ENCODE measurements at places on chromosomes 5 and 9. TPM values are rescaled to one million over a fixed set of nuclear protein-coding genes. Genes with fewer than 3 reads are reported as not detected.

DNA sequence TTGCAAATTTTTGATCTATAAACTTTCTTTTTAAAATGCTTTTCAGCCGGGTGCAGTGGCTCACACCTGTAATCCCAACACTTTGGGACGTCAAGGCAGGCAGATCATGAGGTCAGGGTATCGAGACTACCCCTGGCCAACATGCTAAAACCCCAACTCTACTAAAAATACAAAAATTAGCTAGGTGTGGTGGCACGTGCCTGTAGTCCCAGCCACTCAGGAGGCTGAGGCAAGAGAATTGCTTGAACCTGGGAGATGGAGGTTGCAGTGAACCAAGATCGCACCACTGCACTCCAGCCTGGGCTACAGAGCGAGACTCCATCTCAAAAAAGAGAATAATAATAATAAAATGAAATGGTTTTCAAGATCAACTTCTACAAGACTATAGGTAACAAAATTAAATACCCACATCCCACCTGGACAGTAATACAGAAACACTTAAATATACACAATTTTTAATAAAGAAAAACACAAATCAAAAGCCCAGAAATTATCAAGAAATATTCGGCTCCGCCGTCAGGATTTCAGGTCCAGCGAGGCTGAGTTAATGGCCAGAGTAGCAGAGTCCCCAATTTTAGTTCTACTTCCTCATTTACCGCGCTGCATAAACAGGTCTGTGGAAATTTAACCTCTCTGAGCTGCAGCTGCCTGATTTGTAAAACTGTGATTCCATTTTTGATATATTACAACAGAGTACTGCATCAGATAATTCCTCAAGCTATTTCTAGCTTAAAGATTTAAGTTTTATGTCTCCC lies 4.0 kb downstream of the TUT7 start:
- no peak overlapping the region for H3K4me3 ChIP-seq
- no peak overlapping the region for H3K27ac ChIP-seq
- H3K27me3 ChIP-seq = no peaks in the 10 kb centered on the region
- H3K36me3 ChIP-seq = no peaks in the 10 kb centered on the region

DNA sequence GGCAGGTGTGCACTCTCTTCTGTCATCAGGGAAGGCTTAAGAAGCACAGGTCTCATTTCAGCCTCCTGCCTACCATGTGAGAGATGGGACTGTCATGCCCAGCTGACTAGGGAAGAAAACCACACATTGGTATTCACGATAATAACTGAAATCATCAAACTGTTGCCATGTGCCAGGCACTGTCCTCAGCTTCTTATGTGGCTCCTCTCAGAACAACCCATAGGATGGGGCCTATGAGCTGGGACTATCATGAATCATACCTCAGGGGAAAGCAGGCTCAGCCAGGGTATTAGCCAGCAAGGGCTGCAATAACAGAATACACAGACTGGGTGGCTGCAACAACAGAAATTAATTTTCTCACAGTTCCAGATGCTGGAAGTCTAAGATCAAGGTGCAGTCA lies 3.3 kb downstream of the AFAP1L1 start:
- H3K27me3 ChIP-seq = no peaks in the 10 kb centered on the region
- no peaks in the 10 kb centered on the region for H3K36me3 ChIP-seq
- peaks cover 19% of the 10 kb centered on the region for H3K4me1 ChIP-seq
- H3K27ac ChIP-seq = no peak overlapping the region
- H3K4me3 ChIP-seq = no peak overlapping the region

The SAXO1 gene
- total RNA-seq = not detected

DNA sequence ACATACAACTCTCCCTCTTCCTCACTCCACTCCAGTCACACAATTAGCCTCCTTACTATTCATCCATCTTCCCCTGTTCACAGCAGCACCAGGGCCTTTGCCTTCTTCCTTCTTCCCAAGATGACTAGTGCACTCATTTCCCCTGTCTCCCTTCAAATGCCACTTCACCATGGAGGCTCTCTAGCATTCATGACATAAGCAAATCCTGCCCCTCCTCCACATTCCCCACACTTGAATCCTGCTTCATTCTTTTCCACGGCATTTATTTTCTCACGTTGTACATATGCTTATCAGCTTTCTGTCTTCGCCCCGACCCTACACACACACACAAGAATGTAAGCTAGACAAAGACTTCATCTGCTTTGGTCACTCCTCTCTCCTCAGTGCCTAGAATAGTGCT lies 133.3 kb downstream of the CDK5RAP2 start:
- no peak overlapping the region for H3K4me3 ChIP-seq
- H3K27ac ChIP-seq = no peak overlapping the region
- no peaks in the 10 kb centered on the region for H3K36me3 ChIP-seq

- no peaks in the 10 kb centered on the region for H3K27me3 ChIP-seq
- H3K27ac ChIP-seq = no peak overlapping the region
- H3K4me1 ChIP-seq = no peaks in the 10 kb centered on the region
- no peak for DNase-seq
- H3K36me3 ChIP-seq = no peaks in the 10 kb centered on the region
Measured at GRCh38 chr9:28051559-28052503, 478.6 kb upstream of the C9orf72 start.

Data from body of pancreas (tissue), 4 donors.